ENCODE measurements at places on chromosomes 16 and 17.
A peak's percentile ranks its signal among the peaks of the same experiment; 100 is the strongest.

DNA sequence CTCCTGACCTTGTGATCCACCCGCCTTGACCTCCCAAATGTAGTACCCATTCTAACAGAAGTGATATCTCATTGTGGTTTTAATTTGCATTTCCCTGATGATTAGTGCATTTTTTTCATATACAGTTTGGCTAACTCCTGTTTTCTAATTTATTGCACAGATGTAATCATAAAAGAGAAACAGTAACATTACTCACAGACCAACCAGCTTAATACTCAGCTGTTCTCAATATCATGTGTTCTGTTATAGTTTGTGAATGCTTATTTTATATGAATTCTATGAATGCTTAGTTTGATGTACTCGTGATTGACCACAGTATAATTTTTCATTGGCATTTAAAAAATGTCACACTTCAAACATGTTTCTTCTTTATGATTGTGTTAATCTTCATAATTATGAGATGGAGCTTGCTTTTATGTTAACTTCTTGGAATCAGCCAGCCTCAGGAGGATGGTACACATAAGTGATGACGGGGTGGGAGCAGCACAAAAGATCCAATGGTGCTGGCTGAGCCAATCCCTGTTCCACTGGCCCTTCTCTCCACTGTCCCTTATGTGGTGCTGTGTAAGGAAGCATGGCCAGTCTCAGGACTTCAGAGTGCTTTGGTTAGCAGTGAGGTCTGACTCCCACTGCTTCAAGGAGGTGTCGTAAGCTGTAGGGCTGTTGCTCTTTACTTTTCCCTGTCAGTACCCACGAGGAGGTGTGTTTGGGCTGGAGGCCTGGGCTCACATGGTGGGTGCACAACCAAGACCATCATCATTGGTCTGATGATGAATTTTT lies 191.0 kb downstream of the SPECC1 start:
- H3K27me3 ChIP-seq = no peaks in the 10 kb centered on the region
- DNase-seq = no peak
- no peak overlapping the region for H3K4me3 ChIP-seq
- H3K4me1 ChIP-seq = no peaks in the 10 kb centered on the region
- H3K36me3 ChIP-seq = no peaks in the 10 kb centered on the region

DNA sequence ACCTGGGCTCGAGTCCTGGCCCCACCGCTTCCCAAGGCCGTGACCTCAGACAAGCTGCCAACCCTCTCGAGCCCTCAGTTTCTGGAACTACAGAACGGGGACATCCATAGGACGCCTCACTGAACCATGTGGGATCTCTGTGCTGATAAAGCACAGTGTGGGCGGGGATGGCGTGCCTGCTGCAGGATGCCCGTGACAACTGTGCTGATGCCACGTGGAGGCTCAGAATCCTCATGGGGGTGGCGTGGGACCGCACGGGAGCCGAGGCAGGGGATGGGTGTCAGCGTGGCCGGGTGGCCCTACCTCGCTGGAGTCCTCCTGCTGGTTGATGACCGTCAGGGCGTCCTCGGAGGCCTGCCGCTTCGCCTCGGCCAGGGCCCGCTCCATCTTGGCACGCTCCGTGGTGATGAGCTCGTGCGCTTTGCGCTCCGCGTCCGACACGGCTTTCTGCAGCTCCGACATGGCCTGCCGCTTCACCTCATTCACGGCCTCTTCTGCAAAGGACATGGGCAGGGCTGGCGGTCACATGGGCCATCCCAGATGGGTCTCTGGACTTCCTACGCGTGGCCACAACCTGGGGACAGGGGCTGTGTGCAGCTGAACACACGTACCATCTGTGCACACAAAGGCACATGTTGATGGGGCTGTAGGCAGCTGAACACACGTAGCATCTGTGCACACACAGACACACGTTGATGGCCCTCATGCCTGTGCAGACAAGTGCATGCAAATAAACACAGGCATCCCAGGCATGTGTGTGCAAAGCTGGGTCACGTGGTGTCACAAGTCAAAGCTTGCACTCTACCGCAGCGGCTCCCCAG lies 12.7 kb upstream of the PABPN1L start:
- no peak for DNase-seq
- no peaks in the 10 kb centered on the region for H3K4me1 ChIP-seq
- no peak overlapping the region for H3K4me3 ChIP-seq
- H3K27me3 ChIP-seq = no peaks in the 10 kb centered on the region

DNA sequence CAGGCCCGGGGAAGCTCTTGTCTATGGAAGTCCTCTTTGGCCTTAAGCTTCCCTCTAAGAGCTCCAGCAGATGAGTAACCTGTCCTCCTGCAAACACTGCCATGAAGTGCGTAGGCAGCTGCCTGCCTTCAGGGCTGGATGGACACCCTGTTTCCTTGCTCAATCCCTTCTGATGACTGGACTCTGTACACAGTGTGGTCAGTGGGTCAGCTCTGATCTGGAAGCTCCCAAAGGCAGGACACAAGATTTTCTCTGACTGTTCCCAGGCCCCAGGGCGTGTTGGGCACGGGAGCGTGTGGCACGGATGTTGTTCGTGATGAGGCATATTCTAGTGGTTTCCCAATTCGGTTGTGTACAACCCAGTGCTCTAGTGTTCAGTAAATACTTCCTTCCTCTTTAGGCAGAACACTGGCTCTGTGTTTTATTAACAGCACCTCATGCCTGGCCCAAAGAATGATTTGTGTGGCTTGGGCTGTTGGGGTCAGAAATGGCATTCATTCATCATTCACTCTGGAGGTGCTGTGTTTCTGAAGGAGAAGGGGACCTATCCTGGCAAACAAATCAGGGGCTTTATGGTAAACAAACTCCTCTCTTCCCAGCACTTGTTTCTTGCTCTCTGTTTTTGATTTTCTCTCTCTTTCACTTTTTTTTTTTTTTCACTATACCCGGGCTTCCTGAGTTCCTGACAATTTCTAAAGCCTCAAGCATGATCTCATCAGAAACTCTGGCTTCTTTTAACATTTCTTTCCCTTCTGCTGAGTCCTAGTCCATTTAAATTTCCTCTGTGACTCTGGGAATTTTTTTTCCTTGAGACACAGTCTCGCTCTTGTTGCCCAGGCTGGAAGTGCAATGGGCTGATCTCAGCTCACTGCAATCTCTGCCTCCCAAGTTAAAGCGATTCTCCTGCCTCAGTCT lies 12.0 kb upstream of the RNF157 start:
- peaks cover 23% of the 10 kb centered on the region for H3K4me1 ChIP-seq
- H3K27me3 ChIP-seq = no peaks in the 10 kb centered on the region
- H3K36me3 ChIP-seq = no peaks in the 10 kb centered on the region
- no peak for DNase-seq

- H3K4me1 ChIP-seq = no peaks in the 10 kb centered on the region
- no peaks in the 10 kb centered on the region for H3K27me3 ChIP-seq
- no peak overlapping the region for H3K27ac ChIP-seq
- DNase-seq = no peak
- H3K4me3 ChIP-seq = no peak overlapping the region
- no peaks in the 10 kb centered on the region for H3K36me3 ChIP-seq
These were observed 35.6 kb downstream of the TMEM100 start for GRCh38 chr17:55687037-55687436.

DNA sequence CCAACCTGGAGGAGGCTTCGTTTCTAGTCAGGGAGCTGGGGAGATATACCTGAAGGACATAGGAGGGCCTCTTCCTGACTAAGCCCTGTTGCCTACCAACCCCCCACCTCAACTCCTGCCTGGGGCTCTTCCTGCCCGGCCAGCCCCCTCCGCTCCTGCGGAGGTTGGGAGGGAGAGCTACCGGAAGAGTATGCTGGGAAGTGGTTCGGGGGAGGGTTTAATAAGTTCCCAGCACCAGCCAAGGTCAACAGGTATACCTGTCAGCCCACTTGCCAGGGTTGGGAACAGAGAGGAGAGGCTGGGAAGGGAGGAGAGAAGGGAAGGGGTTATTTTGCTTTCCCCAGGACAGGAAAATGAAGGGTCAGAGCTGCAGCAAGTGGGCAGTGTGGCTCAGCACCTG lies 4.7 kb downstream of the PPP1R1B start:
- H3K27ac ChIP-seq = no peak overlapping the region
- no peaks in the 10 kb centered on the region for H3K4me1 ChIP-seq
- no peak for DNase-seq
- no peaks in the 10 kb centered on the region for H3K36me3 ChIP-seq
- peaks cover 35% of the 10 kb centered on the region for H3K27me3 ChIP-seq
- H3K4me3 ChIP-seq = no peak overlapping the region

- H3K27me3 ChIP-seq = no peaks in the 10 kb centered on the region
- H3K36me3 ChIP-seq = peaks cover 7% of the 10 kb centered on the region
- peak overlapping the region; percentile 94 for H3K4me3 ChIP-seq
- no peak overlapping the region for H3K27ac ChIP-seq
- no peak for DNase-seq
- H3K4me1 ChIP-seq = 0 out of 2 replicates have a peak, but pooled peaks cover 16% of the 10 kb centered on the region
These were observed 911 bp downstream of the ARL16 start for GRCh38 chr17:81682565-81683207.

DNA sequence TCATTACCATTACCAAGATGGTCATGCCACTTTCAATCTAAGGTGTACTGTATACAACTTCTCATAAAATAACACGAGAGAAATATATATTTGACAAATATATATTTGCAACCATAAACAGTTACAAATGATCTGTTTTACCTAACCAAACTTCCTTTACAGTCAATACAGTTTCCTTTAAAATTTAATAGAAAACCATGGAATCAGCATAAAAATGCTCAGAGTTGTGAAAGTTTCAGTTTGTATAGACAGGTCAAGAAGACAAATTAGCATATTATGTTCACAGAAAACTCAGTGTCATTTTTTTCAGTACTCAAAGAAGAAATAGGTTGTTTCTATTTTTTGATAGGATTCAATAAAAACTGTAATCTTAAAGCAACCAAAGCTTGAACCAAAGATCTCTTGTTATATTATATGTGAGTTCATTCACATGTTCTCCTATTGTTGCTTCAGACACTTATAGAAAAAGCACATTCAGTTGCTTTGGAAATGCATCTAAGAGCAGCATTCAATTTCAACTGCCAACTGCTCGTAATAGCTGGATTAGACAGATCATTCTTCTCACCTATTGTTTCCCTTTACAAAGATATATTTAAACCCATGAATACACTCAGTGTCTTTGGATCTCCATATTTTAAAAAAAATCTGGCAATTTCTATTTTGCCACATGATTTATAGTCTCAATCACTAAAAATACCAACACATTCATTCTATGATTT lies 15.1 kb downstream of the SSH2 start:
- peaks cover 10% of the 10 kb centered on the region for H3K4me1 ChIP-seq
- H3K36me3 ChIP-seq = no peaks in the 10 kb centered on the region
- H3K27me3 ChIP-seq = no peaks in the 10 kb centered on the region
- DNase-seq = peak; percentile 22
- H3K27ac ChIP-seq = no peak overlapping the region

DNA sequence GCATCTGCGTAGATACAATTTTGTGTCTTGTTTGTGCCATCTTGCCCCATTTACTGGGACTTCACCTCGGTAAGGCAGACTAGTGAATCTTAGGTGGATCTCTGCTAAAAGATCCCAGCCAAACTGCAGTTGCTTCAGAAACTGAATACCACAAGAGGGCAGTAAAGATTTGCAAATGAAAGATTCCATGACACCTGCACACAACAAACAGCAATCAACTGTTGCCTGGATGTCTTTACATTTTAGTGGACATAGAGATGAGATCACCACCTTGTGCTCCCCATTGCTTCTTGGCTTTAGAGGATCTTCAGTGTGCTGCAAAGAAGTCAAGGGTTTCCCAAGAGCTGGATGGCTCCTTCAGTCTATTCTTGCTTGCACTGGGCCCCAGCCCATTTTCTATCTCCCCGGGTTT lies 119.2 kb upstream of the CACNG5 start:
- H3K4me1 ChIP-seq = no peaks in the 10 kb centered on the region
- DNase-seq = peak; percentile 69
- no peaks in the 10 kb centered on the region for H3K36me3 ChIP-seq
- no peak overlapping the region for H3K4me3 ChIP-seq
- H3K27me3 ChIP-seq = no peaks in the 10 kb centered on the region

DNA sequence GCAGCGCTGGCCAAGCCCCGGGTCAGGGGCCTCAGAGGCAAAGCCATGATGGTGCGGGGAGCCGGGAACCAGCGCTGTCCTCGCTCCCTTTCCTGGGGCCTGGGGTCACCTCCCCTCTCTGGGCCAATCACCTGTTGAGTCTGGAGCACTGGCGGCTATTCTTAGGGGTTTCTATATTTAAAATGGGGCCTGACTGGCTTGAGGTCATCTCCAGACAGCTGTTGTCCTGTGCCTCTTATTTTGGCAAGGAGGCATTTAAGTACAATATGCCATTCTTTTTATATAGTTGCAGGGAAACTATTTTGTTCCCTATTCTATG lies at the start of gene COX6A2:
Gene COX6A2, minus strand, starts transcription at position 82 of the 319 bp plus-strand sequence. Its CDS starts 35 bp downstream, at position 47.
- no peak within 1 kb of the TSS for H3K4me3 ChIP-seq
- no peak for DNase-seq
- no peak within 1 kb of the TSS for H3K27ac ChIP-seq
- H3K4me1 ChIP-seq = peaks cover 18% of the 10 kb centered on the region
- no peaks in the 10 kb centered on the region for H3K36me3 ChIP-seq

DNA sequence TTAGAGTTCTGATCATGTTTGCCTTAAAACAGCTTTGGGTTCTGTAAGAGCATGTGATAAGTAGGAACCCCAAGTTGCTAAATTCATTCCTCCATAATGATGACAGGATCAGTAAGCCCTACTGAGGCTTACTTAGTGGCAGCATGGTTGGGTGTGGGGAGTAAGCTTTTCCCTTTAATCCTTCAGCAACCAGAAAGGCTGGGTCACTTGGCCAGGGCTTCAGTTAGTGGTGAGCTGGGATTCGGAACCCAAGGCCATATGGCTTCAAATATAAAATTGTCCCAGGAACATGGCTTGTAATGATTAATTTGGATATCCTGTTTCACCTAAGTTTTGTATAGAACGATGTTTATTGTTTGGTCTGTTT lies 850 bp downstream of the GINS3 start:
- peak overlapping the region; percentile 93 for H3K4me3 ChIP-seq
- H3K27ac ChIP-seq = no peak overlapping the region
- H3K27me3 ChIP-seq = no peaks in the 10 kb centered on the region
- no peaks in the 10 kb centered on the region for H3K36me3 ChIP-seq

- DNase-seq = no peak
- no peaks in the 10 kb centered on the region for H3K27me3 ChIP-seq
- no peaks in the 10 kb centered on the region for H3K36me3 ChIP-seq
- H3K27ac ChIP-seq = no peak overlapping the region
- no peak overlapping the region for H3K4me3 ChIP-seq
These were observed 1.8 kb downstream of the RNF43 start for GRCh38 chr17:58415371-58416055.

GRCh38 chr17:64252831-64253230 lies 10.2 kb downstream of the TEX2 start:
- DNase-seq = no peak
- H3K27ac ChIP-seq = no peak overlapping the region
- no peak overlapping the region for H3K4me3 ChIP-seq
- no peaks in the 10 kb centered on the region for H3K27me3 ChIP-seq
- no peaks in the 10 kb centered on the region for H3K36me3 ChIP-seq

GRCh38 chr17:40307001-40307730 lies 1.8 kb upstream of the RARA start:
- DNase-seq = no peak
- peaks cover 64% of the 10 kb centered on the region for H3K4me1 ChIP-seq
- H3K4me3 ChIP-seq = no peak overlapping the region
- H3K27ac ChIP-seq = no peak overlapping the region
- H3K36me3 ChIP-seq = peaks cover 5% of the 10 kb centered on the region
- H3K27me3 ChIP-seq = no peaks in the 10 kb centered on the region
